ENCODE measurements at places on chromosomes 5 and 9. TPM values are rescaled to one million over a fixed set of nuclear protein-coding genes. Genes with fewer than 3 reads are reported as not detected.

Gene QRFP
- total RNA-seq: not detected

Gene HAND1
- total RNA-seq: not detected

Gene NREP
- total RNA-seq: 15.7 TPM

- no peak overlapping the region for H3K4me3 ChIP-seq
- no peak for DNase-seq
- no peaks in the 10 kb centered on the region for H3K27me3 ChIP-seq
- H3K36me3 ChIP-seq: no peaks in the 10 kb centered on the region
- no peak overlapping the region for H3K27ac ChIP-seq
- no peaks in the 10 kb centered on the region for H3K4me1 ChIP-seq
These were observed 404.3 kb downstream of the RAB3C start for GRCh38 chr5:58987193-58987592.

DNA sequence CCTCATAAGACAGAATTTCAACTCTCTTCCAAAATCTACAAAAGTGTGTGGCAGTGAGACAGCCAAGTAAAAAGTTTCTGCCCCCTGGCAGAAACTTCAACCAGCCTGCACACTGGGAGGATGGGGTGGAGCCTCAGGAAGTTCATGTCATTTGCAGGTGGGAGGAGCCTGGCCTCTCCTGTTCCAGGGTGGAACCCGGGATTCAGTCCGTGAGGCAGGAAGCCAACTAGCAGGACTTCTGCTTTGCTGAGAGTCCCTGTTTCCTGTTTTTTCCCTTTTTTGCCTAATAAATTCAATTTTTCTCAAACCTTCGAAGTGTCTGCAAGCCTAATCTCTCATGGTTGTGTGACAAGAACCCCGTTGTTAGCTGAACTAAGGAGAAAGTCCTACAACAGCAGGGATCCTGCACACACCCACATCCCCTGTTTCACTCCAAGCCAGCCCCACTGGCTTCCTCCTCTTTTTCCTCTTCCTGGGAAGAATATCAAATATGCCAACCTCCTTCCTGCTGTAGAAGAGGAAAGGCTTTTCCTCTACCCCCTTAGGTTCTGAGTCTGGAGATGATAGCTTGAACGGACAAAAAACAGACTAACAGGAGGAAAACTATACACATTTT is 69.3 kb downstream of the ALDH7A1 start:
- no peak overlapping the region for H3K4me3 ChIP-seq
- H3K27me3 ChIP-seq: no peaks in the 10 kb centered on the region
- H3K27ac ChIP-seq: peak overlapping the region; percentile 82
- no peaks in the 10 kb centered on the region for H3K36me3 ChIP-seq

GRCh38 chr5:56244627-56245026 is 11.5 kb upstream of the ANKRD55 start:
- H3K27ac ChIP-seq: no peak overlapping the region
- H3K36me3 ChIP-seq: no peaks in the 10 kb centered on the region
- no peaks in the 10 kb centered on the region for H3K27me3 ChIP-seq
- no peak for DNase-seq
- H3K4me1 ChIP-seq: no peaks in the 10 kb centered on the region
- H3K4me3 ChIP-seq: no peak overlapping the region

Gene UTP15
- total RNA-seq: 16.2 TPM

DNA sequence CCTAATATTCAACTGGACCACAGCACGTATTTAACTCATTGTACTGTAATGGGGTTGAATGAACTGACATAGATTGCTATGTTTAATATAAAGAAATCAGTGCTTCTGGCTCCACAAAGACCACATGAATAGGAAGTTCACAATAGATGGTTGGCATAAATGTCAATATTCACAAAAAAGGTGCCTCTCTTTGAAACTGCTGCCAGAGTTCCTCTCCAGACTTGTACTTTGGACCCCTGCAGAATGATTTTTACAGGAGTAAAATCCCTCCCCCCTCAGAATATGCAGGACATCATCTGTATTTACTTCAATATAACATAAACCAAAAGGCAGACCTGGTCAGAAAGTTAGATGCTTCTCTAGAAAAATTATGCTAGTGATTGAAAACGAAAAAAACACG is 508.5 kb upstream of the DAP start:
- DNase-seq: no peak
- no peak overlapping the region for H3K27ac ChIP-seq
- H3K36me3 ChIP-seq: no peaks in the 10 kb centered on the region

DNA sequence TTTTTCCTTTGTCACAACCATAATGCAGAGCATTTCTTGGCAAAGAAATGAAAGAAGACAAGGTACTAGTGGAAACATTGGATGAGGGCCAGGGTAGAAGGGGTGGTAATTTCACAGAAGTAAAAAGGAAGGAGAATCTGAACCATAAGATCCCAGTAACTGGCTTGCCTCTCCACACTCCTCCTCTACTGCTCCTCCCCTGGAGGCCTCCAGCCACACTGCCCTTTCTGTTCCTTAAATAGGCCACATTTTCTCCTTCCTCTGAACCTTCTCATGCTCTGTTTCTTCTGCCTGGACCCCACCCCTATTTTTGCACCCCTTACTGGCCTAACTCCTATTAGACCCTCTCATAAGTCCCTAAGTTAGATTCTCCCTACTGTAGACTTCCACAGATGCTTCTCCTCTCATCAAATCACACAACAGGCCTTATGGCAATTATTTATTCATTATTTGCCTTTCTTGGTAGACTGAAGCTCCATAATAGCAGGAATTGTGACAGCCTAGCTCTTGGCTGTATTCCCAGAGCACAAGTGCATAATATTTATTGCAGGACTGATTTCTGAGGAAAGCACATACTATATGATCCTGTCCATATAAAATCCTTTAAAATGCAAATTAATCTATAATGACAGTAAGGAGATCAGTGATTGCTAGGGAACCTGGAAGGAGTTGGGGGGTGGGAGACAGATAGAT is 31.3 kb upstream of the GRIA1 start:
- H3K4me3 ChIP-seq: no peak overlapping the region
- H3K27ac ChIP-seq: no peak overlapping the region
- H3K27me3 ChIP-seq: no peaks in the 10 kb centered on the region
- H3K4me1 ChIP-seq: no peaks in the 10 kb centered on the region

DNA sequence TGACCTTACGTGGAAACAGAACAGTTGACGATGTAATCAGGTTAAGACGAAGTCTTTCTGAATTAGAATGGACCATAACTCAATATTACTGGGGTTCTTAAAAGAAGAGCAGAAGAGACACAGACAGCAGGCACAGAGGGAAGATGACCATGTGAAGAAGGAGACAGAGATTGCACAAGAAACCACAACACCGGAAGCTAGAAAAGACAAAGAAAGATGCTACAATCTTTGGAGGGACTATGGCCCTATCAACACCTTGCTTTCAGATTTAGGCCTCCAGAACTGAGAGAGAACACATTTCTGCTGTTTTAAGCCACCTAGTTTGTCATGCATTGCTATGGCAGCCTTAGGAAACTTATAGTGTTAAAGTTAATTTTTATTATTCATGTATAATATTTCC is 27.1 kb downstream of the CDH9 start:
- no peak overlapping the region for H3K27ac ChIP-seq
- H3K27me3 ChIP-seq: no peaks in the 10 kb centered on the region
- no peaks in the 10 kb centered on the region for H3K4me1 ChIP-seq
- H3K36me3 ChIP-seq: no peaks in the 10 kb centered on the region

DNA sequence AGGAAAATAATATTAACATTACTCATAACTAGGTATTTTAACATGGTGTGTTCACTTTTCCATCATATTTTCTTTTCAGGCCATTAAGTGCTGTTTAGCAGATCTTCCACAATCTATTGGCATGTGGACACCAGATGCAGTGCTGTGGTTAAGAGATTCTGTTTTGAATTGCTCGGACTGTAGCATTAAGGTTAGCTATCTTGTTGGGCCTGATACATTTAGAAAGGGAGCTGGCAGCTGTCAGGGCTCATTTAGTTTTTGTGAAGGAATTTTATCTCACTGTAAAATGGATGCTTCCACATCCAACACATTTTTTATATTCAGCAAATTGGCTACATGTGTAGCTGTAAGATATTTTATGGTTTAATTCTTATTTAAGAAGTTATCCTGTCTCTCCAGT is 20.7 kb upstream of the TMOD1 start:
- no peak overlapping the region for H3K4me3 ChIP-seq
- H3K4me1 ChIP-seq: no peaks in the 10 kb centered on the region

DNA sequence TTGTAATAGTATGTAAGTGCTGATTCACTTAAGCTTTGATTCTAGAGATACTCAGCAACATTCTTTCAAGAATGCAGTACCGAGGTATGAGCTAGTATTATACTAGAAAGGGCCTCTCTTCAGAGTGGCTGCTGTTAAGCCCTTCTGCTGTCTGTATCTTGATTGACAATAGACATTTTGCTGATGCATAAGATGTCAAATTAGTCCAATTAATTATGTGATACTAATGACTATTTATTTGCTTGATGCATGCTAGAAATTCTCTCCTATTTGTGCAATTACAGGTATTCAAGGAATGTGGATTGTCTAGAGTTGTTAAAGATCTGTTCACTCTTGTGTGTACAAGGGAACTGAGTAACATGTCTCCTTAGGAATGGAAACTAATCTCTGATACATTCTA is 92.3 kb upstream of the PTGER4 start:
- DNase-seq: no peak
- H3K4me1 ChIP-seq: no peaks in the 10 kb centered on the region
- no peak overlapping the region for H3K27ac ChIP-seq
- no peaks in the 10 kb centered on the region for H3K27me3 ChIP-seq
- no peak overlapping the region for H3K4me3 ChIP-seq

DNA sequence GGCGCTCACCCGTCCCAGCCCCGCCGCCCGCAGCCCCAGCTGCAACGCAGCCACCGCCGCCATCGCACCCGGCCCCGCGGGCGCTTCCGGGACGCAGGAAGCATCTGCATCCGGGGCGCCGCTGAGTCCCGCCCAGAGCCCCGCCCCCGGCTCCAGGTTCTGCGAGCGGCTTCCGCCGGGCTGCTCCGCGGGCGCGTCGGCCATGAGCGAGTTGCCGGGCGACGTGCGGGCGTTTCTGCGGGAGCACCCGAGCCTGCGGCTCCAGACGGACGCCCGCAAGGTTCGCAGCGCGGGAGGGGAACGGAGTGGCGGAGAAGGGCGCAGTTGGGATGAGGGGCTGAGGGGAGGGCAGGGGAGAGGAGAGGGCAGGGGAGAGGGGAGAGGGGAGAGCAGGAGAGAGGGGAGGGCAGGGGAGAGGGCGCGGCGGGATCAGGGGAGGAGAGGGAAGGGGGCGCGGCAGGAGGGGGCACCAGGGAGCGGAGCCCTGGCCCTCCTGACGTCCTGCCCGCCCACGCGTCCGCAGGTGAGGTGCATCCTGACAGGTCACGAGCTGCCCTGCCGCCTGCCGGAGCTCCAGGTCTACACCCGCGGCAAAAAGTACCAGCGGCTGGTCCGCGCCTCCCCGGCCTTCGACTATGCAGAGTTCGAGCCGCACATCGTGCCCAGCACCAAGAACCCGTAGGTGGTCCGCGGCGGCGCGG is at the start of the genes SURF1 and SURF2:
TSS of gene SURF1 (minus strand) at position 97 of the 701 bp plus-strand sequence. CDS start at position 63, 34 bp downstream.
TSS of gene SURF2 (plus strand) at position 160 of the 701 bp plus-strand sequence. CDS start at position 203, 43 bp downstream.
- H3K36me3 ChIP-seq: peaks cover 8% of the 10 kb centered on the region
- H3K27ac ChIP-seq: peak within 1 kb of the TSS; percentile 66
- H3K4me3 ChIP-seq: peak within 1 kb of the TSS; percentile 84
- H3K4me1 ChIP-seq: peaks cover 58% of the 10 kb centered on the region
- peak; percentile 78 for DNase-seq
- H3K27me3 ChIP-seq: no peaks in the 10 kb centered on the region

Gene PCDHGA4
- total RNA-seq: 6.7 TPM

- peak overlapping the region; percentile 52 for H3K4me3 ChIP-seq
- peaks cover 96% of the 10 kb centered on the region for H3K27me3 ChIP-seq
- peaks cover 64% of the 10 kb centered on the region for H3K4me1 ChIP-seq
- DNase-seq: peak; percentile 37
- H3K27ac ChIP-seq: no peak overlapping the region
- H3K36me3 ChIP-seq: no peaks in the 10 kb centered on the region
These were observed 2.3 kb downstream of the GDNF start for GRCh38 chr5:37837414-37838032.

GRCh38 chr9:17871213-17871890 is 292.5 kb downstream of the SH3GL2 start:
- no peak overlapping the region for H3K4me3 ChIP-seq
- H3K27ac ChIP-seq: no peak overlapping the region
- DNase-seq: no peak
- no peaks in the 10 kb centered on the region for H3K4me1 ChIP-seq
- no peaks in the 10 kb centered on the region for H3K27me3 ChIP-seq

DNA sequence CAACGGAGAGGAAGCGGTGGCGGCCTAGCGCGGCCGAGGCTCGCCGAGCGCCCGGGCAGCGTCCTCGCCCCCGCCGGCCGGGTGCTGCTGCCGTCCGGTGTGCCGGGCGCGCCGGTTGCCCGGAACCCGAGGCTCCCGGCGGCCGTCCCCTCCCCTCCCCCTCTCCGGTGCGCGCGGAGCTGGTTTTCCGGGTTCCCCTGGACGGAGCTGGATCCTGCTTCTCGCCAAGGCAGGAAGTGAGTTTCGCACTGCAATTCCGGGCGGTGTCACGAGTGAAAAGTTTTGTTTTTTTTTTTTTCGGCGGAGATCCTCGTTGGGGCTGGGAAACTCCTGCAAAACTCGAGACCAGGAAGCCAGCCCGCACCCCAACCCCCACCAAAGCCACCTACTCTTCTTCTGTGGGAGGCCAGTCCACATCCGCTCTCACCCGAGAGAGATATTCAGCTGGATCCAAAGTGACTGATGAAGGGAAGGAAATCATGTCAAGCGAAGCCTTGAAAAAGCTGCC is at the start of gene ERBIN:
TSS of gene ERBIN (plus strand) at position 300 of the 508 bp plus-strand sequence. CDS start 66,144 bp downstream, outside the sequence.
- H3K27me3 ChIP-seq: no peaks in the 10 kb centered on the region
- no peaks in the 10 kb centered on the region for H3K36me3 ChIP-seq
- peak; percentile 76 for DNase-seq
- peak within 1 kb of the TSS; percentile 98 for H3K27ac ChIP-seq

GRCh38 chr5:150389531-150390266 is 23.0 kb downstream of the CD74 start:
- H3K27me3 ChIP-seq: no peaks in the 10 kb centered on the region
- H3K4me3 ChIP-seq: no peak overlapping the region
- H3K4me1 ChIP-seq: no peaks in the 10 kb centered on the region
- no peak for DNase-seq

GRCh38 chr5:151068433-151069197 is 12.2 kb downstream of the TNIP1 start:
- no peak overlapping the region for H3K4me3 ChIP-seq
- no peak for DNase-seq
- no peak overlapping the region for H3K27ac ChIP-seq
- no peaks in the 10 kb centered on the region for H3K27me3 ChIP-seq

- no peaks in the 10 kb centered on the region for H3K27me3 ChIP-seq
- no peak overlapping the region for H3K4me3 ChIP-seq
- H3K27ac ChIP-seq: no peak overlapping the region
These were observed 3.5 kb downstream of the CACNA1B start for GRCh38 chr9:137880976-137881530.

Data from tibial nerve (tissue), 4 donors.